RWPE1 (cell line): ENCODE measurements at places on chromosomes 2 and 18.

DNA sequence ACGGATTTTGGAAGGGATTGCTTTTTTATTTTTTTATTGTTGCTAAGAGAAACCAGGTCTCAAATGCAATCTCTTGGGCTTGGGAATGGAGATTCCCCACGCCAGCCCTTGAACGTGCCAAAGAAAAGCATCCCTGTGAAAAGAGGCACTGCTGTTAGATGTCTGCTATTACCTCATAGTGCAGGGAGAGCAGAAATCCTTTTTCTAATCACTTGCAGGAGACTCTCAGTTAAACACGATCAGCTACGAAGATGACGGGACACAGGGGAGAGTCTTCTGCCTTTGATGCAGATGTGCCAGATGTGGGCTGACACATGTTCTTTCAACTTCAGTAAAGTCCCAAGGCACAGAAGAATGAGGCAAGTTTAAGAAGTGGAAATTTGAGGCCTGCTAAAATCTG lies 381.6 kb upstream of the TRIB2 start:
- no peak for DNase-seq

- DNase-seq, result no peak
Observed at GRCh38 chr2:70685771-70686171, 82.2 kb downstream of the ADD2 start.

DNA sequence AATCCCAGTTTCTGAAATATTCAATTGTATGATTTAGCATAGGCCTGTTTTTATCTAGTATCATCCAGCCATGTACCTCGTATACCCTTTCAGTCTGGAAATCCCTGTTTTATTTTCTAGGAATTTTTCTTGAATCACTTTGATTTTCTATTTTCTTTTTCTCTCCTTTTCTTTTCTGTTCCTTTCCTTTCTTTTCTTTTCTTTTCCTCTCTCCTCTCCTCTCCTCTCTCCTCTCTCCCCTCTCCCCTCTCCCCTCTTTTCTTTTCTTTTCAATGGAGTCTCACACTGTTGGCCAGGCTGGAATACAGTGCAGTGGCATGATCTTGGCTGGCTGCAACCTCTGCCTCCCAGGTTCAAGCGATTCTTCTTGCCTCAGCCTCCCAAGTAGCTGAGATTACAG lies 63.5 kb downstream of the SMCHD1 start:
- no peak for DNase-seq

GRCh38 chr2:14628901-14629300 lies 3.6 kb upstream of the LRATD1 start:
- DNase-seq, result peak; percentile 71

DNA sequence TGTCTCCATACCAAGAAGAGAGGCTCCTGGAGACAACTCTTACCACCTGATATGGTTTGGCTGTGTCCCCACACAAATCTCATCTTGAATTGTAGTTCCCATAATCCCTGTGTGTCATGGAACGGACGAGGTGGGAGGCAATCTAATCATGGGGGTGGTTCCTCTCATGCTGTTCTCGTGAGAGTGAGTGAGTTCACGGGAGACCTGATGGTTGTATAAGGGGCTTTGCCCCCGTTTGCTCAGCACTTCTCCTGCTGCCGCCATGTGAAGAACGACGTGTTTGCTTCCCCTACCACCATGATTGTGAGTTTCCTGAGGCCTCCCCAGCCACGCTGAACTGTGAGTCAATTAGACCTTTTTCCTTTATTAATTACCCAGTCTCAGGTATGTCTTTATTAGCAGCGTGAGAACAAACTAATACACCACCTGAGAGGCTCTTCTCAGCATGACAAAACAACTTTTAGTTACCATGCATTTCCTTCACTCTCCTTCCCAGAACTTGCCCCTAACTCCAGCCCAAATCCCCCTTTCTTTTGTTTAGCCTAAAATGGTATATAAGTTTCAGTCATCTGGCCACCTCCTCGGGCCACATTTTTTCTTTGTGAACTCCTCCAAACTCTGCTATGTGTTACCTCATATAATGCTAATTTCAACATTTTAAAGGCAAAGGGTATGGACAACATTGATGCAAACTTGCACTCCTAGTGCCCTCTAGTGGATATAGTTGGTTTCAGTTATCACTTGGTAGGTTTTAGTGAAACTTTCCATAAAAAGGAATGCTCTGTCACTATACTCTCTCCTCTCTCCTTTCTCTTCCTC lies 58.6 kb upstream of the SLC25A52 start:
- DNase-seq, result peak; percentile 9

GRCh38 chr18:25190472-25190871 lies 161.5 kb downstream of the ZNF521 start:
- DNase-seq, result no peak

GRCh38 chr2:21642647-21643046 lies 518.9 kb downstream of the TDRD15 start:
- no peak for DNase-seq
